ENCODE measurements at places on chromosomes 6 and 20. TPM values are rescaled to one million over a fixed set of nuclear protein-coding genes. Genes with fewer than 3 reads are reported as not detected.

DNA sequence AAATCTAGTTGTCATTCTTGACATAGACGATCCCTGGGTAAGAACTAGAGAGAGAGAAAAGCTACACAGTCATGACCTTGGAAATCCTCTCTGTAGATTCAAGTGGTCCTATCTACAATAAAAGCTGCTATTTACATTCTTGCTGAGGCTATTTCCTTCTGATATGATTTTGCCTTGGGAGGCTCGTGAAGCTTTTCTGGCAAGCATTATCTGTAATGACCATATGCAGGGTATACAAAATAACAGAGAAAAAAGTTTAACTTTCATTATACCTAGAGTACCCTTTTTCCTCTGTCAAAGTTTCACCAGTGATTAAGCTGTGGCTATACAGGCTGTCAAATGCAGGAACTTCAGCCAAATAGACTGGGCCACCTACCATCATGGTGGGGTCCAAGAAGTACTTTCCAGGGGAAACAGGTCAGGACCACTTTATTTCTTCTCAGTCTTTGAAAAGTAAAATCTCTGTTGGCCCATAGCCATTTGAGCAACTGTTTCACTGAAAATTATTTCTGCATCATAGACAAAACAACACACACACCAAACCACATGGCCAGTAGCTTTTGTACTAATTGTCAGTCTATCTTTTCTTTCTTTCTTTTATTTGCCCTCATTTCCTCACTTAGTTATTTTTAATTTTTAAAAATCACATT, 677.0 kb upstream of the ID4 start:
- no peak for DNase-seq

GRCh38 chr20:57378646-57379262, 12.4 kb upstream of the RBM38 start:
- DNase-seq, result no peak

DNA sequence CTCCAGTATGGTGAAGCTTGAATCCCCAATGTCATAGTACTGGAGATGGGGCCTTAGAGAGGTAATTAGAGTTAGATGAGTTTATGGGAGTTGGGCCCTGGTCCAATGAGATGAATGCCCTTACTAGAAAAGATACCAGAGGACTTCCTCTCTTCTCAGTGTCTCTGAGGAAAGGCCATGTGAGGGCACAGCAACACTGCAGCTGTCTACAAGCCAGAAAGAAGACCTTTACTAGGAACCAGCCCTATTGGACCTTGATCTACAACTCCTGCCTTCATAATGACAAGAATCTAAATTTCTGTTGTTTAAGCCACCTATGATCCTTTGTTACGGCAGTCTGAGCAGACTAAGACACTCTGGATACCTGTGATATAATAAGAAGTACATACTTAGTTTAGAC, 31.4 kb upstream of the AKAP7 start:
- no peak for DNase-seq

The PRR18 gene
- not detected for total RNA-seq
